ENCODE measurements at places on chromosomes 6 and 20. TPM values are rescaled to one million over a fixed set of nuclear protein-coding genes. Genes with fewer than 3 reads are reported as not detected.

TRIM40 gene
- not detected for total RNA-seq

AK9 gene
- total RNA-seq, result 2.1 TPM

TTK gene
- 11.2 TPM for total RNA-seq

VSX1 gene
- not detected for total RNA-seq

CCN6 gene
- total RNA-seq, result 0.16 TPM

SMLR1 gene
- total RNA-seq, result not detected

GPX5 gene
- not detected for total RNA-seq

DAAM2 gene
- total RNA-seq, result 12.2 TPM

SUMO4 gene
- 0.16 TPM for total RNA-seq

PGC gene
- not detected for total RNA-seq

FAM83C gene
- not detected for total RNA-seq

ADGRB3 gene
- 1.3 TPM for total RNA-seq

TMC2 gene
- not detected for total RNA-seq

CPXM1 gene
- 0.97 TPM for total RNA-seq

SAMD10 gene
- total RNA-seq, result 2.4 TPM

BPIFB4 gene
- total RNA-seq, result not detected

HTR1B gene
- total RNA-seq, result 0.49 TPM

PSORS1C2 gene
- not detected for total RNA-seq

HAO1 gene
- total RNA-seq, result not detected

TCP11 gene
- total RNA-seq, result not detected

OPRM1 gene
- total RNA-seq, result not detected

COL9A3 gene
- total RNA-seq, result 22.5 TPM
